Activated CD8-positive, alpha-beta memory T cell treated with anti-CD3 and anti-CD28 coated beads, Interleukin-2, amount 10 ng/mL, durations not matched to agents 7 days and 5 days (primary cell): ENCODE measurements at places on chromosomes 1 and 21.

GRCh38 chr1:15748690-15749398 is 6.5 kb downstream of the TMEM82 start:
- no peak for DNase-seq

DNA sequence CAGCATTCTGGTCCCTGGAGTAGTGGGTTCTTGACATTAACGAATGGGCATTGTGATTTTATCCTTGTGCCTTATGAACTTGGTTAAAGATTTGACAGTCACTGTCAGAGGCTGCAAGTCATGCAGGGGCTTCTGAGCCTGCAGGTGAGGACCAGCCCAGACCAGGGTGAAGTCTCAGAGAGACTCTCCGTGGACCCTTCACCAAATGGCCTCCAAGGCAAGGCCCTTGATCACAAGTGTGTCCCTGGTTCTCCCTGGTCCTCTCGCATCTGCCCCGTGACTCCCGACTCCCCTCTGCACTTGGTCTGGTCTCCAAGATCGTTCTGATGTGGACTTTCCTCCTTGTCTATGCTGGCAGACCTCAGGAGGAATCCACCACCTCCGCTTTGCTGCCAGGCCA is 476.5 kb upstream of the VAMP3 start:
- DNase-seq, result no peak

DNA sequence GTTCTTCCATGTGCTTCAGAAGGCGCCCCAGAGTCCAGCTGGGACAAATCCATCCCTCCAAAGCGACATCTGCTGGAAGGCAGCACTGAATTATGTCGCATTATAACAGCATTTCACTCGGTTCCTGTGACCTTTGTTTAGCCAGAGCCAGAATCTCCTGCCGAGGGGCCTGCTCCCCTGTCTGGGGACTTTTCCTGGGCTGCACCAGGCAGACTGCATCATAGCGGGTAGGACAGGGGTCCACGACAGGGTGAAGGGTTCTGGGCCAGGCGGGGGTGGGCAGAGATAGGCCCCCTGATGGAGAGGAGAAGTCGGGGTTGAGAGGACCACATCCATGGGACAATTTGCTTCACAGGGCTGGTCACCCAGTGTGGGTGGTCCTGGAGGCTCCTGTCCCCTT is 276.9 kb downstream of the MATN1 start:
- DNase-seq, result no peak

DNA sequence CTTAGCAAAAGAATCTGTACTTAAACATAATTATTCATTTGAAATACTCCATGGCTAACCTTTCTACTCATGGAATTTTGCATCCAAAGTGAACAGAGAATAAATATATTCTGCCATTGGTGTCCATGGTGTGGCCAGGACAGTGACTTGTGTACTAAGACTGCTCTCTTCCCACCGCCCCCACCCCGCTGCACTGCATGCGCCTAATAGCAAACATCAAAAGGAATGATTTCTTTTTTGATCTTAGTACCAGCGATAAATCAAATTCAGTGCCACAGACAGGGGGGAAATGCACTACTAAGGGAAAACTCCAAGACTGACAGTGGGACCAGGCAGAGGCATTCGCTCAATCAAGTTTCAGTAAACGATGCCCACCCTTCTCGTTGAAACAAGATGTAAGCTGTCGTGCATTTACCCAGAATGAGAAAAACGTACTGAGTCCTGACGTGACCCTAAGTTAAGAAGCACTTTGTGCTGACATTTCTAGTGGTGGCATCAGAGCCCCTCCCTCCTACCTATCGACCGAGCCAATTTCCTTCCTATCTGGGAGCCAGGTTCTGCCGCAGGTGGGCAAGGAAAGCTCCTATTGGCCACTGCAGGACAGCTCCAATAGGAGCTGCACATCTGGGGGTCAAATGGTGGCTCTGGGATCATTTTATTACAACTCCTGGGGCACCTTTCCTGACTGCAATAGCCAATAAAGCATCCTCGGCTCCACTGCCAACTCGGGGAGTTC is 12.5 kb downstream of the ESRRG start:
- no peak for DNase-seq

DNA sequence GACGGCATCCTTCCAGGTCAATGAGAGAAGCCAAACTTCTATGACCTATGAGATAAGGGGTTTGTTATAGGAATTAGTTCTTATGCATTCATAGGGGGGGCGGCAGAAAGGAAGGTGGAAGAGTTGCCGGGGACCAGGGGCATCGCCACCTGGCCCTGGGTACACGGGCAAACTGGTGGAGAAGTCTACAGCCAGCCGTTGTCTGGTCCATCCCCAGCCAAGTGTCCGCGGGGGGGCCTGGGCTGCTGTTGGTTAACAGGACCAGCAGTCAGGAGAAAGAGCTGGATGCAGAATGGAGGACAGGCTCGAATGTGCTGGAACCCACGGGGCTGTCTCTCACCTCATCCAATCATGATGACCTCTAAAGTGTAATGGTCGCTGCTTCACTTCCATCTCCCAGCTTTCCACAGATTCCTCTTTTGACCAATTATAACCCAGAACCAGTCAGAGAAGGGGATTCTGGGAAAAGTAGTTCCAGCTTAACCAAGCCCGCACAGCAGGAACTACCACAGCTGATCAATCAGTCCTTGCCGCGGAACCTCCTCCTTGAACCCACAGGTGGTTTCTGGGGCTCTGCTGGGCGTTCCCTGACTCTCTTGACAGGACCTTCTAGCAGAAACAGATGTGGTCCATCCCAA is 17.8 kb downstream of the TMEM51 start:
- no peak for DNase-seq

- no peak for DNase-seq
These were observed 38.8 kb upstream of the HAO2 start for GRCh38 chr1:119329541-119330461.

DNA sequence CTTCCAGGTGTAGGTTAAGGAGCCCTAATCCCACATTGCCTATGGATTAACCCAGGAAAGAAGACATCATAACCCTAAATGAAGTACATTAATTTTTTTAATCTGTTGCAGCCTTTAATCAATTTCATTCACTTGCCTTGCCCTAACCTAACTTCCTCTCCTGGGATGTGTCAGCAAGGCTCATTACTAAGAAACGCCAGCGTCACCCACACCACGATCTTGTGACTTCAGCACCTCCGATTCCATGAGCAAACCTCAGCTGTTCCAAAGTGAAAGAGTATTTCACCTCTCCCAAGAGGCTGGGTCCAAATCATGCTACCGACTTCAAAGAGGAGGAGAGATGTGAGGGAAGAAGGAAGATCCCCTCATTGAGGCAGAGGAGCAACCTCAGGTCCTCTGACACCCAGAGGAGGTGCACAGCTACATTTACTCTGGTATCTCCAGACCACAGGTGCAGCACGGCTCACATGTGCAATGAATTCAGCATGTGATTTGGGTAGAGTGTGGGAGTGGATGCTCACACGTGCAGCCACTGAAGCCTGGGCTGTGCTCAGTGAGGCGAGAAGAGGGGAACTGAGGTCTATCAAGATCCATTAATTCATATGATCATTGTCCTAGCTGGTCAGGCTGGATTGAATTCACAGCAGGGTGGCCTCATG is 134.1 kb downstream of the SLC30A10 start:
- DNase-seq, result no peak

DNA sequence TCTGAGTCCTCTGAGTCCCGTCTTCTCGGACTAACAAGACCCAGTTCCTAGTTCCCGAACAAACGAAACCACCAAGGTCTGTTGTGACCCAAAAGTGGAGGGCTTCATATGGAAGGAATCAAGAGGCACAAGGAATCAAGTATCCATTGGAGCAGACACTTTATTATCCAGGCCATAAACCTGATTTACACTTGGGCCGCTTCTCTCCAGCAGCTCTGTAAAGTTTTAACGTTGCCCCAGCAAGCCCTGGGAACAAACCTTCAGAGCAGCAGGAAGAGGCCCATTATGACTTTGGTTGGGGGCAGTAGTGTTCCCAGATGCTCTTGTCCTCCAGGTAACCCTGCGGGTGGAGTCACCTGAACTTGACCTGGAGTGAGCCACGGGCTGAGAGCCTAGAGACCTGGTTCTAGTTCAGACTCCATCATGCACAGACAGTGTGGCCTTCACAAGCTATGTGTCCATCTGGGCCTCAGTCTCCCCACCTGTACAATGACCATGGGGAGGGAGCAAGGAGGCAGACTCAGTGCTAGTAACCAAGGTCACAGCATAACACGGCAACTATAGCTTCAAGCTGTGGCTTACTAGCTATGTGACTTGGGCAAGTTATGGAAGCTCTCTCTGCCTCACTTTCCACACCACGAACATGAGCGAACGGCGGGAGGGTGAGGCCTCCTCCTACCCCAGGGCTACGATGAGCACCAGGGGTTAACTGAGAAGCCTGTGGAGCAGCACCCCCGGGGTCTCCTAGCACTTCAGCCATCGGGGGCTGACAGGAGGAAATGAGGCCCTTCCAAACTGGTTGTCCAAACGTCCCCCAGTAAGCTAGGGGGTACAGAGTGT is 95.7 kb downstream of the GLIS1 start:
- no peak for DNase-seq

GRCh38 chr1:70071601-70072000 is 133.8 kb downstream of the LRRC40 start:
- no peak for DNase-seq

- no peak for DNase-seq
These were observed 200.9 kb downstream of the HHIPL2 start for GRCh38 chr1:222346955-222347354.

DNA sequence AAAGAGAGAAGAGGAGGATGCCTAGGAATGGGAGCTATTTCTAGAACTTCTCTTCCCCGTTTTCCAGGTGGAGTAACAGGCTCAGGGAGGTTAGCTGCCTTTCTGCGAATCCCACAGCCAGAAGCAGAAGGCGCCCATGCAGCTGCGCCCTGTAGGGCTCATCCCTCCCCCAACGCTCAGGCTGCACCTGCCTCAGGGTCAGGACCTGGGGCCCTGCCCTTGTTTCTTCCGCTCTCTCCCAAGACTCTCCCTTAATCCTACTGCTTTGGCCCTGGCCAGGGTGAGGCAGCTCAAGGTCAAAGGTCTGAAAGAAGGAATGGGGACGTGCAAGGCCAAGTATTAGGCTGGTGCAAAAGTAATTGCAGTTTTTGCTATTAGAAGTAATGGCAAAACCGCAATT is 30.5 kb upstream of the PADI2 start:
- DNase-seq, result no peak

- no peak for DNase-seq
These were observed 141.9 kb downstream of the CLEC20A start for GRCh38 chr1:178354816-178355215.

GRCh38 chr21:26107429-26107828 is 63.1 kb downstream of the APP start:
- DNase-seq, result no peak
